ENCODE measurements at places on chromosomes 5 and 9.

- DNase-seq = no peak
Observed at GRCh38 chr9:38334234-38334633, 58.3 kb upstream of the ALDH1B1 start.

GRCh38 chr5:180171568-180172094 lies 37.4 kb downstream of the RASGEF1C start:
- DNase-seq = no peak

DNA sequence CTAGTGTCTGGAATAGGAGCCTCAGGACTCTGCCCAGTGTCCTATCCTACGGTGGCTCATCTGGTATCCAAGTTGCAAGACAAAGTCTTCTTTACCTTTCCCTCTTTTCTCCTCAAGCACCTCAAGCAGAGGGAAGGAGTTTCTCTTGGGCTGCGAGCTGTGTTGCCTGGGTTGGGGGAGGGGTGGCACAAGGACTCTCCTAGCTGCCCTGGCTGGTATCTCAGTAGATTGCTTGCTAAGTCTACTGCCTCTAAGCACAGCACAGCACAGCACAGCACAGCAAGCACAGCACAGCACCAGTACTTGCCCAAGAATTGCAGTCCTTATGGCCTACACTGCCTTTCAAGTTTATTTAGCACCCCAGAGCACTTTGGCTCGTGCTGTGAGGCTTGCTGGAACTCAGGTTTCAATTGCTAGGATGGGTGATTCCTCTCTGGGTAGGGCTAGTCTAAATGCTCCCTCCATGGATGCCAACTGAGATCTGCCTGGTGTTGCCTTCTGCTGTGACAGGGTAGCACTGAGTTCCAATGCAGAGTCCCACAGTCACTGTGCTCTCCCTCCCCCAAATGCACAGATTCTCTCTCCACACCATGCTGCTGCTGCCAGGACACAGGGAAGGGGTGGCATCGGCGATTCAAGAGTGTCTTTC lies 213.1 kb upstream of the POU5F2 start:
- no peak for DNase-seq

DNA sequence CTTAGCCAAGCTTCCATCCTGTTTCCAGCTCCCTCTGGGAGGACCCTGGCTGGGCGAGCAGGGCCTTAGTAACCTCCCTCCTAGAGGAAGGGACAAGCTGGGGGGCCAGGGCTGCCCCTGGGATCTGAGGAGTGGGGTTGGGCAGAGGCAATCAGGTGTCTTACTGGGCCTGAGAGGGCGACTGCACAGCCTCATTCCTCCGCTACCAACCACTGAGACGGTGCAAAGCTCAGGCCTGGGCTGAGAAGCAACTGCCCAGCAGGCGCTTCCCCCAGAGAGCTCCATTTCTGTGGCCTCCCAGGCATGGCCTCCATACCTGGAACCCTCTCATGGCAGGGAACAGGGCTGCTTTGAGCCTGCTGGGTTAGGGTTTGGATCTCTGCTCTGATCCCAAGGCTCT lies 18.8 kb upstream of the GFPT2 start:
- no peak for DNase-seq

GRCh38 chr5:75509956-75510355 lies 1.5 kb downstream of the CERT1 start:
- DNase-seq = no peak

GRCh38 chr9:77221431-77221830 lies 44.1 kb downstream of the VPS13A start:
- no peak for DNase-seq

DNA sequence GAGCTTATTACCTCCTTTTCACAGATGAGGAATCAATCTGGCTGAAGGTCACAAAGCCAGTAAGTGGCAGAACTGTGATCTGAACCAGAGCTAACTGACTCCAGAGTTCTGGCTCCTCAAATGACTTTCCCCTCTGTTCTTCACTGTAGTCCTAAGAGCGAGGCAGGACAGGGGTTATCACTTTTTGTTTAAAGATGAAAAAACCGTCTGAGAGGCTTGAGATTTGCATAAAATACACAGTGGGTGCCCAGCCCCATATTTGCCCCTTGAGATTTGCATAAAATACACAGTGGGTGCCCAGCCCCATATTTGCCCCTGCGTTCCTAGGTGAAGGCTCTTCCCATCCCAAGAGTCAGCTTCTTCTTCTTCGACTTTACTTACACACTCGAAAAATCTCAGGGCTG lies 667 bp downstream of the FBXO10 start:
- no peak for DNase-seq

- DNase-seq = no peak
Observed at GRCh38 chr9:125988479-125989050, 241.4 kb downstream of the PBX3 start.

- DNase-seq = no peak
Observed at GRCh38 chr5:33806738-33807442, 84.9 kb downstream of the ADAMTS12 start.

GRCh38 chr5:109674596-109674995 lies 15.1 kb upstream of the MAN2A1 start:
- DNase-seq = no peak

GRCh38 chr9:136837146-136837855 lies 5.0 kb upstream of the AJM1 start:
- DNase-seq = no peak

DNA sequence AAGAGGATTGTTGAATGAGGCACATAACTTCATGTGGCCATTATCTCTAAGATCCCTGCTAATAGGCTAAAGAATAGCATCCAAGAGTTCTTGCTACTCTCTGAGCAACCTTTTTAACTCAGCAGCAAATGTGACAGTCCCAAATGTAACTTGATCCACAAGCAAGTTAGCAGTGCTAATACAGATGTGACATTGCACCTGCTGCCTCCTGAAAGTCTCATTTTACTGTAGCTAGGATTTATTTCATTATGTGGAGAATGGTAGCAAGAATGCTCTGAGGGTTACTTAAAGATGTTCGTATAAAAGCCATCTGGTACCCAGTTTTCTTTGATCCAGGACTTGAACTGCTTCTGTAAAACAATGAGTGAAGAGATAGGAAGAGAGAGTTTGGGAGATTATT lies 45.8 kb downstream of the CDH10 start:
- no peak for DNase-seq

- no peak for DNase-seq
Observed at GRCh38 chr9:85439791-85440190, 302.0 kb downstream of the AGTPBP1 start.

DNA sequence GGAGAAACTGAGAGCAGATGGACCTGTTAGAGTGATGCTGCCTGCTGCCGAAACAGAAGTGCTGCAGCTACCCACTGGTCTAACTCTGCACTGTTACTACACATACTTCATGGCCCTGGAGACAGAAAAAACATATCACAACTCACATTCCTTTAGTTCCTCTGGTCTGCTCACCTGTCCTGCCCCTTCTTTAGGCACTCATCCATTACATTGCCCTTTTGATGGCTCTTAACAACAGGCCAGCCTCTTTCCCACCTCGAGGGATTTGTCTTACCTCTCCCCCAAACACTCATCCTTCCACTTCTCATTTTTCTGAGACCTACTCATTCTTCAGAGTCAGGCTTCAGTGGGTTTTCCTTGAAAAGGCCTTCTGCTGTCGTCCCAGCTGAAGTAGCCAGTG lies 49.2 kb downstream of the KCTD16 start:
- no peak for DNase-seq

DNA sequence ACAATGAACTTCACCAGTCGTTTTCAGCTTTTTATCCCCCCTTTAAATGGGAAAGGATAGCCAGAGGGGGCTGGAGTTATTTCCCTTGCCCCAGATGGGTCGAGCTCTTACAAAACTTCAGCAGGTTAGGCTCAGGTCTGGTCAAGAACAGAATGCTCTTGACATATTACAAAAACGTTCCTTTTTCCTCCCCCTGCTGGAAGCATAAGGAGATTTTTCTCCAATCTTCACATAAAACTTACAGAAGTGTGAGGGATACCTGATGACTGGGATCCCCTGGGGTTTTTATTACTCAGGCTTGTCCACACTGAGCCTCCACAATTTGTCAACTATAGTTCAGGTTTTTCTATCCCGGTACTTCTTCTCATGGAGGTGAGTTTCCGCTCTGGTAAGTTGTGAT lies 60.8 kb downstream of the CSF2 start:
- DNase-seq = no peak

DNA sequence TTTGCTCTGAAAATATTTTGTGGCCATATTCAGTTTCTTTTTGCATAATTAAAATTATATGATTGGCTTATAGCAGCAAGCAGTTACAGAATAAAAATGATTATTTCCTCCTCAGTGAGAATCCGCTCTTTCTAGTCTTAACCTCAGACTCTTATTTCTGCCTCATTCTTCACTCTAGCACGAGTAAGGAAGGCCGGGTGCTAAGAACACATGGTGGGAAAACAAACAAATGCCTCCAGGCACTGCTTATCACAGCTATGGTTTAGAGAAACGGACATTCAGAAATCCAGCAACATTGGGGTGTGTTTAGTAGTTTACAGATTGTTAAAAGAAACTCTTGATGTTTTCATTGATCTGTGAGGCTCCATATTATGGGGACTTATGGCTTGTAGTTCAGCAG lies 168.7 kb downstream of the KDM4C start:
- DNase-seq = no peak

DNA sequence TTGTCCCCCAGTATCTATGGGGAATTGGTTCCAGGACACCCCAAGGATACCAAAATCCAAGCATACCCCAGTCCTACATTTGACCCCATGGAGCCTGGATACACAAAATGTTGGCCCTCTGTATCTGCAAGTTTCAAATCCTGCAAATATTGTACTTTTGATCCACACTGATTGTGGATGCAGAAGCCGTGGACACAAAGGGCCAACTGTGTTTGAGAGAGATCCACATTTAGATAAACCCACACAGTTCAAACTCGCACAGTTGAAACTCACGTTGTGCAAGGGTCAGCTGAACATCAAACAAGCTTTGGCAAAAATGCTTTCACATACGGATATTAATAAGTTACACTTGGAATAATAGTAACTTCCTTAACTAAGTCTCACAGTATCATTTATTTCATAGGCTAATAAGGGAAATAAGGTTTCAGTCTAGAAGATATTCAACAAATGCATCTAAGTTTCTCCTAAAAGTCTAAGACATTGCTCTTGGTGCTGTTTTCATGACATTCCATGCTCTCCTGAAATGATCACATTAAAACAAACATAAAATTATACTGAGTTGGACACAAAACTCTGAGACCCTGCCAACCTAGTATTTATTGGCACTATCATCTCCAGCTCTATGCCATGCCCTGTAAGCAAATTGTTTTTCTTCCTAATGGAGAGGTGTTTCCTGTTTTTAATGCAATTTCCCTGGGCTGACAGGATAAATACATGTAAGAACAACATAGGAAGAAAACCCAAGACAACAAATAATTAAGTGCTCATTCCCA lies 32.3 kb downstream of the ACTL7A start:
- no peak for DNase-seq

- peak; percentile 99 for DNase-seq
Observed at GRCh38 chr5:1511651-1512540, 11.9 kb downstream of the LPCAT1 start.

DNA sequence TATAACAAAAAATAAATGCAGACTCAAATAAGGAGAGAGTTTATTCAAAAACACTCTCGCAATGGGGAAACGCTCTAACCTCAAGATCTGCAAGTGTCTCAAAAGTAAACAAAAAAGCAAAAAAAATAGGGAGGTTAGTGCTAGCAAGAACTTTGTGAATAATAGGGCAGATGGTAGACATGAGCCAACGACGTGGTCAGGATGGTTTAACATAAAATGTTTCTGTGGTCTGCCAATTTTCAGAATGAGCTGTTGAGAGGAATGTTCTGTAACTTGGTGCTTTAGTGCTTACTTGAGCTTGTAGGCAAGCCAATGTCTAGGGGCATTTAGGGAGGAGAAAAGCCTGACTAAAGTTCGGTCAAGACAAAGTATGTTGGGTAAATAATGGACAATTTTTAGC lies 1813.9 kb upstream of the CDH6 start:
- DNase-seq = no peak

- DNase-seq = no peak
Observed at GRCh38 chr5:73365301-73365853, 83.2 kb downstream of the FOXD1 start.

DNA sequence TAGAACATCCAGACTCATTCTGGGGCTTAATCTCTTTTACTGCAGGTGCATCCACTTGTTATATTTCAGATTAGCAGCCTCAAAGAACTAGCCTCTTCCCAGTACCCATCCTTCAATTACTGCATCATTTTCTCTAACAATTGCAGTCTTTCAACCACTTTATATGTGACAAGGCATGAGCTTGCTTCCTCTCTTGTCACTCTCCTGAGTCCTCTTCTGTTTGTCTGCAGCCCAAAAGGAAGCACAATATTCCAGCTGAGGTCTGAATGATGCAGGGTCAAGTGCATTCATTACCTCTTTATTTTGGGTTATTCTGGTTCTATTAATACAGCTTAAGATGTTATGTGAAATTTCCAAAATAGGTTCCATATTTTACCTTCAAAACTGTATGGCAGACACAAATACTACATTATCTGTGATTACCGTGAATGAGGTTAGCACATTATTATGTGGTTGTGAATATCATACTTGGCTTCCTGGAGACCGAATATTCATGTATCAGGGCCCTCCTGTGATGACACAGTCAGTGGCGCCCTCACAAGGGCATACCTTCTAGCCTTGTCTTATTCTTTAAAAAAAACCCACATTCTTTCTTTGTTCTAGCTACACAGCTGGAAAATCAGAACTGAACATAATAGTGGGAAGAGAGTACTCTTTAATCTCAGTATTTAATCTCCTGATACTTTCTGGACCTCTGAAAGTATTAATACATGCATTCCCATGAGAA lies 323.8 kb downstream of the PDE4D start:
- DNase-seq = no peak

DNA sequence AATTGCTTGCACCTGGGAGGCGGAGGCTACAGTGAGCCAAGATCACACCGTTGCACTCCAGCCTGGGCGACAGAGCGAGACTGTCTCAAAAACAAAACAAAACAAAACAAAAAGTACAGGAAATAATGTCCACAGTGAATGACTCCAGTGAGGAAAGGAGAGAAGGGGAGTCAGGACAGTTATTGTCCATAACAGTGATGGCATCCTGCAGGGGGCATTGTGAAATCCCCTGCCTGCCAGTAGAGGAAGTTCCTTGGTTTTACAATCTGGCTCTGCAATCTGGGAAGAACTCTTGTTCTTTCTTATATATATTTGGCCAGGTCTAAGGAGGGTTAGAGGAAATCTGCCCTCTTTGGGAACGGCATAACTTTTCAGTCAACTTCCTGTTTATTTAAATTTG lies 8.2 kb downstream of the SH3GL2 start:
- no peak for DNase-seq

- no peak for DNase-seq
Observed at GRCh38 chr9:135711391-135711790, 9.4 kb downstream of the KCNT1 start.

- peak; percentile 69 for DNase-seq
Observed at GRCh38 chr9:93575796-93576257, 557 bp upstream of the PHF2 start.

DNA sequence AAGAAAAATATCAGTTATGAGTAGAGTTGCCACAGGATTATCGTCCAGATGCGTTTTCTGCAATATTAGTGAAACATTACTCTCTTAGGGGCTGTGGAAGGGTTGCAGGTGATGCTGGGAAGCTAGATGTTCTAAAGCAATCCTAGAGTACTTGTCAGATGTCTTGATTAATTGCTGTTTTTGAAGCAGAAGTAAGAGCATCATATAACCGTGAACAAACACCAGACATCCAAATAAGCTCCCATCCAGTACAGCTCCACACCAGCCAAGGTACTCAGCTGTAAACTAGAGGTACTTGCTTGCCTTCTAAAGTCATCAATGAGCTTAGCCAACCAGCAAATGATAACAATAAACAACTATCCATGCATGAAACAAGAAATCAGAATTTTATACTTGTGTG lies 131.1 kb downstream of the ST8SIA4 start:
- no peak for DNase-seq
